ENCODE measurements at places on chromosomes 5 and 9.

- DNase-seq = no peak
Measured at GRCh38 chr9:121640076-121640475, 11.4 kb upstream of the DAB2IP start.

- DNase-seq = no peak
Measured at GRCh38 chr9:12923468-12924009, 148.7 kb downstream of the LURAP1L start.

DNA sequence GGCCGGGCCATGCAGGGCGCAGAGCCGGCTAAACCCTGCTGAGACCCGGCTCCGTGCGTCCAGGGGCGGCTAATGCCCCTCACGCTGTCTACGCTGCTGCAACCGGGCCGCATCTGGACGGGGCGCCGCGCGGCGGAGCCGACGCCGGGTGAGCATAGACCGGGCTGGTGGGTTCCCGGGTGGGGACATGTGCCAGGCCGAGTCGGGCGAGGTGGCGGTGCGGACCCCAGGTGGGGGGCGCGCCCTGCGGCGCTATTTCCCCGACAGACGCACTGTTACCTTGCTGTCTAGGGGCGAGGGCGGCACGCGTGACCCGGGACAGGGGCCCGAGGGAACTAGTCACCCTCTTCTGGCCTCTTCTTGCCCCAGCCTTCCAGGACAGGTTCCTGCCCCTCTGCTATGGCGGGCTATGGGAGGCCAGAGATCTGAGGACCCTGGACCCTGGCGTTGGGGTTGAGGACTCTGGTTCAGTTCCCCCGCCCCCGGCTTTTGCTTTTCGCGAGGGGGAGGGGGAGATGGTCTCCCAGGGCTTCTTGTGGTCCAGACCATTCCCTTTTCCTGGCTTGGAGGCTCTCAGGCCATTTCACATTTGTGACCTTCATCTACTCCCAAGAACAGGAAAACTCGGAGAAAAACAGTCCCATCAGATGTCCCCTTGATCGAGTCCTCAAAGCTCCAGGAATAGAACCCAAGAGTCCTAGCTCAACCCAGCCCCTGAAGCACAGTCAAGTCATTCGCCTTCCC, 536 bp downstream of the SLC27A4 start:
- no peak for DNase-seq

GRCh38 chr5:146606893-146607292, 90.9 kb upstream of the GPR151 start:
- no peak for DNase-seq

- no peak for DNase-seq
Measured at GRCh38 chr5:152271420-152271819, 133.7 kb downstream of the NMUR2 start.

All from activated effector memory CD4-positive, alpha-beta T cell treated with Interleukin-2 at 50 U/mL for 16 hours (primary cell).